ENCODE measurements at places on chromosomes 6 and 20.
A peak's percentile ranks its signal among the peaks of the same experiment; 100 is the strongest.

DNA sequence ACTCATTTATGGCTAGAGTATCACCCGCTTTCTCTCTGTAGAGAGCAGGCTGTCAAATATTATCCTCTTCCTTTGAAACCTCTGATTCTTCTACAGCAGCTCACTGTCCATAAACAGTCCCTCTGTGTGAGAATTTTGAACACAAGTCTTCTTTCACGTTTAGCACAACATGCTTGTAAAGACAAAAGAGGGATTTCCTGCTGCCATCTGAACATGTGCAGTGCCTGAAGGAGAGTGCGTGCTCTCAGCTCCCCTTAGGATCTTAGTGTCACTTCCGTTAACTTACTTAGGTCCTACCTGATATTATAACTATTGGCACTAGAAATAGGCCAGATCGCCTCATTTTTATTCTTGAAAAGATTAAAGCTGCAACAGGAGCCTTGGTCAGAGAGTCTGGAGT, 50.9 kb downstream of the FNDC1 start:
- no peak for DNase-seq

- DNase-seq = no peak
Observed at GRCh38 chr6:143009851-143010250, 50.8 kb upstream of the AIG1 start.

- no peak for DNase-seq
Observed at GRCh38 chr20:33188421-33188820, 20.5 kb downstream of the BPIFA2 start.

- peak; percentile 69 for DNase-seq
Observed at GRCh38 chr6:106192824-106193223, 106.7 kb downstream of the PRDM1 start.

GRCh38 chr20:53322651-53323050, 271.0 kb downstream of the ZNF217 start:
- DNase-seq = no peak

- no peak for DNase-seq
Observed at GRCh38 chr6:20159781-20160540, 52.3 kb downstream of the MBOAT1 start.

GRCh38 chr20:44765091-44765490, 19.4 kb downstream of the KCNK15 start:
- no peak for DNase-seq

DNA sequence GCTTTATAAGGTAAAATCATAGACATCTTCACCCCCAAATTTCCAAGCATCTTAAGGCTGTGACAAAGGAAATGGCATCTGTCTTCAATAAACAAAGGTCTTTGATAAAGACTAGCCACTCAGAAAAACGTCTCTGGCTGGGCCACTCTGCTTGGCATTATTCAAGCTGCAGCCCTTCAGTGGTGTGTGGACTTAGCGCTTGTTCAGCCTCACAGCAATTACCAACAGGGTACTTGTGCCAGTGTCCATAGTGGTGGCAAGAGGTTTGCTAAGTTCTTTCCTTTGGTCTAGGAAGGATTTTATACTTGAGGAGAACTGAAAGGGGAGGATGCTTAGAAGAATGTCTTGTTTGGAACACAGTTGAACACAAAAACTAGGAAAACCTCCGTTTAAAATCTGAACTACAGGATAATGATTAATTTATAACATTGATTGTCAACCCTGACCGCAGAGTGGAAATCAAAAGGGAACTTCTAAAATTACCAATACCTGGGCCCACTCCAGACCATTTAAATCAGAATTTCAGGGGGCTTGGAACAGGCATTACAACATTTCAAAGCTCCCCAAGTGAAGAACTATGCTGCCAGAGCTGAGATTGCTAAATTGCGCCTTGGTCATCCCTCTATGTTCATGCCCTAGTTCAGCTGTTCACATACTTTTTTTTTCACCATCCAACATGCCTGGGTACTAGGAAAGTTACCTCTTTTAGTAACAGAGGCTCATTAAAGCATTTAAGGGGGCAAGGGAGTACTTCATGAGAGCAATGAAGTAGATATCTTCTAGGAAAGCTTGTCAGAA, 378.5 kb downstream of the FRK start:
- DNase-seq = no peak

- no peak for DNase-seq
Observed at GRCh38 chr6:170092826-170093225, 198.1 kb downstream of the DLL1 start.

DNA sequence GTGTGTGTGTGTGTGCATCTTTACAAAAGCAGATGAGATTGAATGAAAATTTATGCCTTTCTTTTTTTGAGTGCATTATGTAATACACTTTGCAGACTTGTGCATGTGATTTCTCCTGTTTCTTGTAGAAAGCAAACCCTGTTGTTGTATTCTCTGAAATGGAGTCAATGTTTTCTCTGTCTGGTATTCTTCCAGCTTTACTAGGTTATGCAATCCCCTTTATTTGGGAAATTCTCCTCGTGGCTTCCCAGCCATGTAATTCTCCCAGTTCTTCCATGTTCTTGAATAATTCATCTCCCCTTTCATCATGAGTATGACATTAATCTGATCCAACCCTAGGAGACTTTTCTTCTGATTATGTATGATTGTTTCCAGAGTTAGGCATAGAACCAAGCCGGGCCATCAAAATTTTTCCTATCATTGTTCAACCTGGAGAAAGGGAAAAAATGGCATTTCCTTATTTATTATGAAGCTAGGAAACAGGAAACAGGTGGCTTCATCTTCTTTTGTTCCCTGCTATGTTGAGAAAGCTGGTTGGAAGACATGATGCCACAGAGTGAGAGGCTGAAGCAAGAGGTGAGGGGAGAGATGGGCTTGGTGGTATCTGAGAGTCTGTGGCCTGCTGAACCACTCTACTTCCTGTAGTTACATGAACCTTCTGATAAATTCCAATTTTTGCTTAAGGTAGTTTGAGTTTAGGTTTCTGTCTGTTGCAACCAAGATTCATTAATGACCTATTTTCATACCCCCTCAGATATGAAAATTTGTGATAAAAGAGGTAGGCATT, 68.8 kb downstream of the PRL start:
- no peak for DNase-seq

DNA sequence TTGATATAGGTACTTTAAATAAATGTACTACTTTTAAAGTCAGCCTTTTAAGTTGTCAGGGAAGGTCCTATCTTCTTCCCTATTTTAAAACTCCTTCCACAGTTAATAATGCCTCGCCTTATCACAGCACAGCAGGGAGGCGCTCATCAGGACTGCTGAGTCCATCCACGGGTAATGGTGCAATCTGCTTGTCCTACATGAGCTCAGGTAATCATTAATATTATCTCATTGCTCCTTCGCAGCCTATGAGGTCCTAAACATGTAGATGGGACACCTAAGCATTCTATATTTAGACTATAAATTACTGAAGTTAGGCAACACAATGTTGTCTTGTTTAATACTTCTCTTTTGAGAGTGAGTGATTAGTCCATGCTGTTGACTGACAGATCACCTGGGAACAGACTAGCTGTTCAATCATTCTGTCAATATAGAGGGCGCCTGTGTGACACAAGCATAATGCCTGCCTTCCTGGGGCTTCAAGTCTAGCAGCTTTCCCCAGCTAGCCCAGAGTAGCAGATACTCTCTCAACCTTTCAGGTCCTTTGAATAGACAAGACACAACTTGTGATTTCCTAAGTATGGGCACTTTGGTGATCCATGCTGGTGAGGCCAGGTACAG, 91.0 kb downstream of the FYN start:
- no peak for DNase-seq

- no peak for DNase-seq
Observed at GRCh38 chr6:35305117-35305516, 7.5 kb downstream of the DEF6 start.

- no peak for DNase-seq
Observed at GRCh38 chr20:42894483-42894882, 295.2 kb downstream of the PTPRT start.

DNA sequence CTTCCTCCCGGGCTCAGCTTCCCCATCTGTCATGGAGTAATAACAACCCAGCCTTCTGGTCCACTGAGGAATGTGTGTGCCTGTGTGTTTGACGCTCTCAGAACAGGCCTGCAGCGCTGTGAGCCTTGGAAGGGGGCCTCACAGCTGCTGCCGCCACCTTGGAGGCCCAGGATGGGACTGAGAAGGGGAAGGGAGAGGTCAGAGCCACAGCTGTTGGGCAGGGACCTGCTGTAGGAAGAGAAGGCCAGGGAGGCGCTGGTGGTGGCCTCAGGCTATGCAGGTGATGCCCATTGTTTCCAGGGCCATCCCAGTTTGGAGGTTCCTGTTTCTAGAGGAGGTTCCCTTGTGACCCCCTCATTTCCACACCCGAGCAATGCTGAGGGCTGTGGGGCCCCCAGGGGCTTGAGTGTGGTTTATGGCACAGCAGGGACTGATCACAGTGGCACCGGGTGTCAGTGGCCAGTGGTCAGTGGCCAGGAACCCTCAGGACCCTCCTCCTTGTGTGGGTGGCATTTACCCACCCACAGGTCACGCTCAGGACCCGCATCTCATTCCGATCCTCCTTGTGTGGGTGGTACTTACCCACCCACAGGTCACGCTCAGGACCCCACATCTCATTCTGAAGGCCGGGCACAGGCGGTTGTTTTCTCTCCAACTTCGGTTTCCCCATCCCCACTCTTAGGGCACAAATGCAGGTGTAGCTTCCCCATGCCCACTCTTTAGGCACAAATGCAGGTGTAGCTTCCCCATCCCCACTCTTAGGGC, 14.0 kb downstream of the TPD52L2 start:
- no peak for DNase-seq

DNA sequence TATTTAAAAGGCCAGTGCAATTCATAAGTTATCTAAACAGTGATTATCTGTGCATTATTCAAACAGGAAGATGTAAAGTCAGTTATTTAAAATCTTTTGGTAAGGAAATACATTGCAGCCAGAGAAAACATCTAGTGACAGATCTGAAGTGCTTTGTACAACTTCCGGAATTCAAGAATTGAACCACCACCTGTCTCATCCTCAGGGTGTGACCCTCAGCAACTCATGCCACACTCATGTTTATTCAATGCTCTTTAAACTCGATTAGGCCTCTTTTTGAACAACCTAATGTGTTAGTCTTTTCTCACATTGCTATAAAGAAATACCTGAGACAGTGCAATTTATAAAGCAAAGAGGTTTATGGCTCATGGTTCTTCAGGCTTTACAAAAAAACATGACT, 62.6 kb upstream of the GGTLC1 start:
- no peak for DNase-seq

DNA sequence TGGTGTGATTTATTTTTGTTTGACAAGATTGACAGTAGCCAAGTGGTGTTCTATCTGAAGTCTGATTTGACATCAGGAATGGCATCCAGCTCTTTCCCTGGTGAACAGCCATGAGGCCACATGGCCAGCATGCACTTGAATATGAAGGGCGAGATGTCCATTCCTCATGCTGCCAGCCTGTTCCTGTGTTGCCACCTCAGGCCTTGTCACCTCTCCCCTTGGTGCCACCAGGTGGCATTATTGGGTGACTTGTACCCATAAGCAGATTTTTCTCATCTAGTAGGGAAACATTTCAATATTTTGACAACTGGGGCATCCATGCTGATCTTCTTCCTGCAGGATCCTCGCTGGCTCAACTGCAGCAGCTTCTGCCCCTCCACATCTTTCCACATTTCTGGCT, 199.1 kb downstream of the ERMARD start:
- no peak for DNase-seq

GRCh38 chr20:10637031-10637559, 36.7 kb downstream of the JAG1 start:
- no peak for DNase-seq
